ENCODE measurements at places on chromosomes 2 and 18. TPM values are rescaled to one million over a fixed set of nuclear protein-coding genes. Genes with fewer than 3 reads are reported as not detected.

SIX3 gene
- 0.16 TPM for total RNA-seq

ACVR1C gene
- 0.79 TPM for total RNA-seq

MYOM1 gene
- total RNA-seq, result 6.8 TPM

KIAA2012 gene
- not detected for total RNA-seq

DSC2 gene
- total RNA-seq, result 19.8 TPM

GRCh38 chr2:88342749-88343148 lies 109.7 kb downstream of the FOXI3 start:
- no peak overlapping the region for H3K27ac ChIP-seq
- DNase-seq, result no peak
- no peaks in the 10 kb centered on the region for H3K27me3 ChIP-seq
- no peaks in the 10 kb centered on the region for H3K36me3 ChIP-seq
- H3K4me3 ChIP-seq, result no peak overlapping the region
- no peaks in the 10 kb centered on the region for H3K4me1 ChIP-seq

GRCh38 chr2:45024097-45024496 lies 14.8 kb upstream of the SIX2 start:
- no peak for DNase-seq
- no peaks in the 10 kb centered on the region for H3K27me3 ChIP-seq
- H3K4me3 ChIP-seq, result no peak overlapping the region

GRCh38 chr2:186889101-186889879 lies 40.3 kb upstream of the ZSWIM2 start:
- H3K27ac ChIP-seq, result no peak overlapping the region
- H3K4me1 ChIP-seq, result no peaks in the 10 kb centered on the region
- H3K27me3 ChIP-seq, result no peaks in the 10 kb centered on the region
- H3K36me3 ChIP-seq, result no peaks in the 10 kb centered on the region

GRCh38 chr2:60247471-60247870 lies 306.0 kb downstream of the BCL11A start:
- no peaks in the 10 kb centered on the region for H3K4me1 ChIP-seq
- H3K36me3 ChIP-seq, result no peaks in the 10 kb centered on the region
- no peak overlapping the region for H3K27ac ChIP-seq
- no peak overlapping the region for H3K4me3 ChIP-seq

- H3K36me3 ChIP-seq, result peaks cover 20% of the 10 kb centered on the region
- no peak overlapping the region for H3K27ac ChIP-seq
- H3K4me3 ChIP-seq, result no peak overlapping the region
Observed at GRCh38 chr18:9952633-9953416, 39.0 kb downstream of the VAPA start.

GRCh38 chr2:86062043-86062442 lies 43.6 kb downstream of the POLR1A start:
- H3K27me3 ChIP-seq, result no peaks in the 10 kb centered on the region
- no peaks in the 10 kb centered on the region for H3K4me1 ChIP-seq
- no peak overlapping the region for H3K27ac ChIP-seq
- no peak overlapping the region for H3K4me3 ChIP-seq
- DNase-seq, result no peak

- DNase-seq, result peak; percentile 79
- no peaks in the 10 kb centered on the region for H3K36me3 ChIP-seq
- H3K27ac ChIP-seq, result no peak overlapping the region
- H3K4me3 ChIP-seq, result no peak overlapping the region
- H3K27me3 ChIP-seq, result no peaks in the 10 kb centered on the region
Observed at GRCh38 chr2:17643031-17643615, 102.6 kb downstream of the VSNL1 start.

DNA sequence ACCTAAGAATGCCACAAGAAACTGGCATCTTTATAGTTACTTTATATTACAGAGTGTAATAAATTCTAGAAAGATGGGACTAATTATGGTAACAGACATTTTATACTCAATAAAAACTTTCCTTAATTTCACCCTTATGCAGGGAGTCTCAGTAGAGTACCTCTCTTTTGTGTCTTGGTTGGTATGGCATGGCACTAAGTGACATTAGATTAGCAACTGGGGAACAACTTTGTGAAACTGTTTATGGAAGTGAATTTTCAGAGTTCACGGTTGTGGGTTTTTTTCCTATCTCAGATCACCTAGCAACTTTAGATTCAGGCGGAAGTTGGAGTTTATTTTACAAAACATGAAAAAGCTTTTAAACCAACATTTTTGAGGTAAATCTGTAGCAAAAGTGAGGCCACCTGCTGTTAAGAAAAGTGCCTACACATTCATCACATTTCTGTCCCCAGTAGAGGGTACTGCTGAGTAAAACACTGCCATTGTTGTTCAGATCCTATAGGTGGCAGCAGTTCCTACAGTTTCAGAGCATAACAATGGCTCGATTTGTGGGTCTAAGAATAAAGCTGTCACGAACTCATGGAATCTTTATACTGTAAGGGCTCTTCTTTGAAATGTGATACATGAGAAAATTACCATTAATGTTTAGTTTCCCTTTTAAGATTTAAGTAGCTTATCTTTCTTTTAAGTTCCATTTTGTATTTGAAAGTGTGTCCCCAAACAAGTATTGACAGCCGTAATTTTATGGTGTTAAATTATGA lies 117.6 kb downstream of the CAMKMT start:
- H3K4me3 ChIP-seq, result no peak overlapping the region
- H3K36me3 ChIP-seq, result no peaks in the 10 kb centered on the region

- no peaks in the 10 kb centered on the region for H3K4me1 ChIP-seq
- H3K27ac ChIP-seq, result no peak overlapping the region
- no peak for DNase-seq
Observed at GRCh38 chr2:25655316-25655715, 18.1 kb downstream of the DTNB start.

DNA sequence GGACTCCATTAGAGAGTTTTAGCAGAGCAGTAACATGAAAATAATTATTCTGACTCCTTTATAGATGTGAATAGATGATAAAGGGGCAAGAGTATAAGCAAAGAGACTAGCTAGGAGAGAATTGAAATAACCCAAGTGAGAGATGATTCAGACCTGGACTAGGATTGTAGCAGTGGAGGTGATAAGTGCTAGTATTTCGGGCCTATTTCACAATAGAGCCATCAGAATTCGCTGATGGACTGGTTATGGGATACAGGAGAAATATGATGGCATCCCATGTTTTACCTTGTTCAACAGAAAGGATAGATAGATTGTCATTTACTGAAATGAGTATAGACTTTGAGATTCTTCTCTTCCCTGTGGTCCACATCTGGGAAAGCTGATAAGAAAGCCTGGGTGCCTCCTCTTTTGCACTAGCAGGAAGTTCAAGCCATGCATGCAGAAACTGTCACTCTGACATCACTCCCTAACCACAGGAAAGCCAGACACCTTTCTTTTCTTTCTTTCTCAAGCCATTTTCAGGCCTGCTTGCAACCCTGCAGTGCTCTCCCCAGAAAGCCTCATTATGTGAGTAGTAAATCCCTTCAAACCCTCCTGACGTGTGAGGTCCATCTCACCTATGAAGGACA lies 25.3 kb downstream of the DYNAP start:
- no peak overlapping the region for H3K4me3 ChIP-seq
- H3K27me3 ChIP-seq, result no peaks in the 10 kb centered on the region
- DNase-seq, result no peak
- no peak overlapping the region for H3K27ac ChIP-seq

DNA sequence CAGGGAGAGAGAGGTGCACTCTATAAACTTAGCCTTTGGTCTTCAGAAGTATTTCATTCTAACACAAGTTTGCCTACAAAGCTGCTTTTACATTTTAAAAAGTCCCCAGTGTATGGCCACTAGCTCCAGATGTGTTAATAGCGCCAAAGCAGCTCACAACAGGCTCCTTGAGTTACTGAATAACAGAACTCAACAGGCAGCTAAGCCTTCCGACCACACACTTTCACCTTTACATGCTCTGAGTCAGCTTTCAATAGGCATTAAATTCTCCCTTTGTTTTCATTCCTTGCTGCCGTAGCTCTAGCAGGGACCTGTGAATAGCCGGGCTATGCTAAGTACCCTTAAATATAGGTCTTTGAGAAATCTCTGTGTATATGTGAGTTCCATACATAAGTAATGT lies 262.8 kb upstream of the PARD3B start:
- no peaks in the 10 kb centered on the region for H3K36me3 ChIP-seq
- H3K4me1 ChIP-seq, result peaks cover 7% of the 10 kb centered on the region
- H3K4me3 ChIP-seq, result no peak overlapping the region
- no peaks in the 10 kb centered on the region for H3K27me3 ChIP-seq
- H3K27ac ChIP-seq, result no peak overlapping the region

- no peaks in the 10 kb centered on the region for H3K4me1 ChIP-seq
- H3K4me3 ChIP-seq, result no peak overlapping the region
- no peak overlapping the region for H3K27ac ChIP-seq
- H3K27me3 ChIP-seq, result peaks cover 23% of the 10 kb centered on the region
- no peaks in the 10 kb centered on the region for H3K36me3 ChIP-seq
Observed at GRCh38 chr2:222058819-222059445, 239.9 kb downstream of the PAX3 start.

GRCh38 chr2:240298117-240298790 lies 137.2 kb upstream of the GPC1 start:
- H3K27ac ChIP-seq, result no peak overlapping the region
- H3K27me3 ChIP-seq, result no peaks in the 10 kb centered on the region
- no peak overlapping the region for H3K4me3 ChIP-seq

GRCh38 chr18:33128581-33128980 lies 311.9 kb downstream of the CCDC178 start:
- no peak for DNase-seq
- H3K4me3 ChIP-seq, result no peak overlapping the region
- no peaks in the 10 kb centered on the region for H3K27me3 ChIP-seq
- H3K4me1 ChIP-seq, result no peaks in the 10 kb centered on the region
- no peaks in the 10 kb centered on the region for H3K36me3 ChIP-seq

- H3K4me3 ChIP-seq, result no peak overlapping the region
- DNase-seq, result peak; percentile 51
- peaks cover 3% of the 10 kb centered on the region for H3K36me3 ChIP-seq
- H3K4me1 ChIP-seq, result peaks cover 4% of the 10 kb centered on the region
- no peak overlapping the region for H3K27ac ChIP-seq
Observed at GRCh38 chr18:35143622-35144596, 96.9 kb upstream of the ZNF397 start.

- H3K27me3 ChIP-seq, result peaks cover 15% of the 10 kb centered on the region
- DNase-seq, result no peak
- no peak overlapping the region for H3K27ac ChIP-seq
- H3K36me3 ChIP-seq, result no peaks in the 10 kb centered on the region
Observed at GRCh38 chr2:84876369-84876768, 4.5 kb downstream of the TRABD2A start.

DNA sequence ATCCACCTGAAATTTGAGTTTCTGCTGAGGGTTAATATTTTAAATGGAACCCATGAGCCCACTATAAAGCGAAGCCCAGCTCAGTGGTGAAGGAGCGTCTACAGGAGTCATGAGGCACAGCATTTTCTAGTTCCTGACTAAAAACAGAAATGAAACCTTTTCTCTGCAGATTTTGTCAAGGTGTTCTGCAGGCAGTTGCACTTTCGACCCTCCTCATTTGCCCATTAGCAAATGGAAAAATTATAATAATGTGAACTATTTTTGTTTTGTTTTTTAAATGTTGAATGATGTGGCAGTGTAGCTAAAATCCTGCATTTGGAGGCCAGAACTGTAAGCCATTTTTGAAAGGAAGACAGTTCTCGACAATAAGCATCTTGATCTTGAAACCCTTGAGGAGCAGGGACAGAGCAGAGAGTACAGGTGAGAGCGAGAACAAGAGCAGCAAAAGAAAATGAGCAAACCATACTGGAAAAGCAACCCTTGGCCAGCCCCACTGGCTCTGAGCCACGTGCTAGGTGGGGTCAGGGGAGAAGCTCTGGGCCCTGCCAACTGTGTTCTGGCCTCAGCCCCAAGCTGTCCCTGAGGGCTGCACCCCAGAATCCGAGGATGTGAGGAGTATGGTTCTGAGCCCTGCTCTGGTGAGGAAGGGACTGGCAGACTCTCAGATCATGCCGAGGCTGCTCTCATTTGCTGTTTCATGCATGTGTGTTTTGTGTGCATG lies 26.4 kb upstream of the COPS8 start:
- H3K36me3 ChIP-seq, result no peaks in the 10 kb centered on the region
- H3K27ac ChIP-seq, result no peak overlapping the region
- no peaks in the 10 kb centered on the region for H3K27me3 ChIP-seq

DNA sequence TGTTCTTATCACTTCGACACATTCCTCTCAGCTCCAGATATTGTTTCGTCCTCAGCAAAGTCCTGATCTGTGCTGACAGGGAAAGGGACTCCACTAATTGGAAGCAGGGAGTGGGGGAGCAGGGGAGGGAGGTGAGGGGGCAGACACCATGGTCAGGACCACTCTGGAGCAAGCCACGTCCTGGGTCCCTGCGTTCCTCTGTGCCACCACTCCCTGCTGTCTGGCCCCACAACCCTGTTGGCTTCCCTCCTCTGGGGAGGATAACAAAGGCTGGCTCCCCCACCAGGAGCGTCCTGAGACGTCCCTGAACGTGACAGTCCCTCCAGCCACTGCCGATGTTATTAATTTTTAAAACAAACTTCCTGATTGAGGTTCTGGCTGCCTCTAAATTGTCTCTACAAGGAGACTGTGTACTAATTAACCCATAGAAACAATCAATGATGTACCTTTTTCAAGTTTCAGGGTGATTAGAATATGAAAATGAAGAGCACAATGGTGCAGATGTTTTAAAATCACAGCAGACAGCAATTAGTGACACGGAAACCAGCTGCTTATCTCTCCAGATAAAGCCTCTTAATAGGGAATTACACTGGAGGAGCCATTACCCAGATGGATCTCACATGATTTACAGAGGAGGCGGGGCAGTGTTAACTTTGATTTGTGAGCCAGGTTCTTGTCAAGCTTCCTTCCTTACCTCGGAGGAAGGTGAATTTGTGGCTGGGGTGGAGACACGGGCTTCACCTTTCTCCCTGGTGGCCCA lies 257.5 kb downstream of the SETBP1 start:
- no peaks in the 10 kb centered on the region for H3K36me3 ChIP-seq
- H3K4me1 ChIP-seq, result peaks cover 12% of the 10 kb centered on the region
- no peaks in the 10 kb centered on the region for H3K27me3 ChIP-seq
- no peak overlapping the region for H3K4me3 ChIP-seq
- DNase-seq, result no peak

GRCh38 chr2:206627632-206628031 lies 14.7 kb upstream of the FAM237A start:
- no peak for DNase-seq
- H3K36me3 ChIP-seq, result no peaks in the 10 kb centered on the region
- H3K4me3 ChIP-seq, result no peak overlapping the region
- no peaks in the 10 kb centered on the region for H3K27me3 ChIP-seq

DNA sequence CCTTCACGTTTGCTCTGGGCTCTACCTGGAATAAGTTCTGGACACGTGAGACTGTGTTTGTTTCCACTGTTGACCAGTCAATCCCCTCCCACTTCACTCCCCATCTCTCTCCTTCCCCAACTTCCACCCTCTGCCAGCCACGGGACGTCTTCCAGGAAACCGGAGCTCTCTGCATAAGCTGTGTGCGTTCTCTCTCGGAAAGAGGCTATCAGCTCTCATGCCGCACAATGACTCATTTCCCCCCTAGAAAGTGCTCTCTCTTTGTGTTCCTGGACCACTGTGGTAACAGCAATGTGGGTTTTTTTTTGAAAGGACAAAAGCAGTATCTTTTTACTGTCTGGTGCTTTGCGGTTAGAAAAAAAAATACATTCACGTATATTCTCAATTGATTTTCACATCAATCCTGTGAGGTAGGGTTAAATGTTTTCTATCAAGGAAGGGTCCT lies 10.2 kb downstream of the PROKR1 start:
- no peaks in the 10 kb centered on the region for H3K4me1 ChIP-seq
- H3K27me3 ChIP-seq, result no peaks in the 10 kb centered on the region
- DNase-seq, result no peak

GRCh38 chr2:230347659-230348305 lies 20.8 kb downstream of the SP140L start:
- H3K4me3 ChIP-seq, result no peak overlapping the region
- H3K36me3 ChIP-seq, result no peaks in the 10 kb centered on the region
- H3K27ac ChIP-seq, result no peak overlapping the region
- H3K27me3 ChIP-seq, result no peaks in the 10 kb centered on the region
- no peak for DNase-seq

GRCh38 chr2:40244675-40245074 lies 207.2 kb downstream of the SLC8A1 start:
- no peaks in the 10 kb centered on the region for H3K4me1 ChIP-seq
- peak; percentile 43 for DNase-seq
- no peak overlapping the region for H3K27ac ChIP-seq
- H3K36me3 ChIP-seq, result no peaks in the 10 kb centered on the region
- H3K4me3 ChIP-seq, result no peak overlapping the region

Measured in kidney (tissue), 22 donors.